ENCODE measurements at places on chromosomes 5 and 9. TPM values are rescaled to one million over a fixed set of nuclear protein-coding genes. Genes with fewer than 3 reads are reported as not detected.
A peak's percentile ranks its signal among the peaks of the same experiment; 100 is the strongest.

GRCh38 chr9:111298111-111298510 is 31.9 kb downstream of the OR2K2 start:
- no peaks in the 10 kb centered on the region for H3K27me3 ChIP-seq
- H3K4me1 ChIP-seq, result no peaks in the 10 kb centered on the region
- no peak overlapping the region for H3K27ac ChIP-seq
- no peak for DNase-seq
- no peaks in the 10 kb centered on the region for H3K36me3 ChIP-seq

- peaks cover 5% of the 10 kb centered on the region for H3K4me1 ChIP-seq
- DNase-seq, result peak; percentile 80
- H3K36me3 ChIP-seq, result no peaks in the 10 kb centered on the region
- H3K4me3 ChIP-seq, result peak overlapping the region; percentile 83
- H3K27me3 ChIP-seq, result no peaks in the 10 kb centered on the region
Measured at GRCh38 chr9:100352201-100352726, 478 bp downstream of the TEX10 start.

- H3K36me3 ChIP-seq, result no peaks in the 10 kb centered on the region
- H3K4me3 ChIP-seq, result no peak overlapping the region
- no peaks in the 10 kb centered on the region for H3K27me3 ChIP-seq
- no peak overlapping the region for H3K27ac ChIP-seq
- no peak for DNase-seq
Measured at GRCh38 chr5:41252036-41252435, 38.7 kb upstream of the C6 start.

DNA sequence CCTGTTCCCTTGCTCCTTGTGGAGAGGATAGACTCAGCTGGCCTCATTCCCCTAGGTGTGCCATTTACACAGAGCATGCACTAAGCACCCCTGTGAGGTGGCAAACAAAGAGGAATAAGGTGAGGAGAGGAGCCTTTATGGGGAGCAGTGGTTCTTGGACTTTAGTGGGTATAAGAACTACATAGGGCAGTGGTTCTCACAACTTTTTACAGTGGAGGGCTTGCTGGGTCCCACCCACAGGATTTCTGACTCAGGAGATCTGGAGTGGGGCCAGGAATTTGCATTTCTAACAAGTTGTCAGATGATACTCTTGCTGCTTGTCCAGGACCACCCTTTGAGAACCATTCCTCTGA is 42.0 kb downstream of the CSF1R start:
- peak overlapping the region; percentile 8 for H3K27ac ChIP-seq
- H3K4me1 ChIP-seq, result no peaks in the 10 kb centered on the region
- no peak overlapping the region for H3K4me3 ChIP-seq

GRCh38 chr9:489198-490197 is 274.8 kb downstream of the DOCK8 start:
- H3K4me3 ChIP-seq, result no peak overlapping the region
- H3K4me1 ChIP-seq, result peaks cover 2% of the 10 kb centered on the region
- no peaks in the 10 kb centered on the region for H3K36me3 ChIP-seq
- no peak overlapping the region for H3K27ac ChIP-seq

- no peaks in the 10 kb centered on the region for H3K27me3 ChIP-seq
- H3K4me1 ChIP-seq, result no peaks in the 10 kb centered on the region
- no peaks in the 10 kb centered on the region for H3K36me3 ChIP-seq
Measured at GRCh38 chr5:153618867-153619266, 128.4 kb downstream of the GRIA1 start.

PAPPA gene
- 13.2 TPM for total RNA-seq

DNA sequence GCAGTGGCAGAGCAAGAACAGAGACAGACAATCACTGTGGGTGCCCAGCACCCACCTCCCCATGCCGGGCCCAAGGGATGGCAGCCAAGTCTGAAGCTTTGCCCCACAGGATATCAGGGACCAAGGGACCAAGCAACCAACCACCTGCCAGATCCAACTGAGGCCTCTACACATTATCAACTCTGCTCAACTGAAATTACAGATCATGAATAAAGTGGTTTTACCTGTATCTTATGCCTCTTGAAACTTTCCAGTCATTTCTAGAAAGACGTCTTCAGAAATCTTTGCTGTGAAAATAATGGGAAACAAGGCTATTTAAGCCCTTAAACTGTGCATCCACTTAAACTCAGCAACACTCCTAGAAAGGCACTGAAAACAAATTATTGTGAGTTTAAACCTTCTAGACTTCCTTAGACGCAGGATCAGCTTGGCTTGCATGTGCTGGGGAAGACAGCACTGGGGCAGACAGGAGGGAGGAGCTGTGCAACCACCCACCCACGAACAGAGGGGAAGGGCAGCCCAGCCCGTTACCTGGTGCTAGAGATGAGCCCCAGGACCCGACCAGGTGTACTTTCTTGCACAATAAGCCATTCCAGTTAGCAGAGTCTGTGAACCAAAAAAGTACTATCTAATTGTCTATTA is 80.0 kb downstream of the SEMA4D start:
- no peaks in the 10 kb centered on the region for H3K4me1 ChIP-seq
- DNase-seq, result no peak

GRCh38 chr9:111005746-111006470 is 32.4 kb downstream of the LPAR1 start:
- H3K36me3 ChIP-seq, result no peaks in the 10 kb centered on the region
- H3K27ac ChIP-seq, result no peak overlapping the region
- H3K4me1 ChIP-seq, result peaks cover 3% of the 10 kb centered on the region
- no peaks in the 10 kb centered on the region for H3K27me3 ChIP-seq
- no peak overlapping the region for H3K4me3 ChIP-seq

- no peak for DNase-seq
- no peaks in the 10 kb centered on the region for H3K27me3 ChIP-seq
- no peaks in the 10 kb centered on the region for H3K36me3 ChIP-seq
- H3K4me1 ChIP-seq, result peaks cover 6% of the 10 kb centered on the region
- no peak overlapping the region for H3K27ac ChIP-seq
Measured at GRCh38 chr5:17343675-17344074, 126.2 kb downstream of the BASP1 start.

GRCh38 chr9:87892956-87893355 is 10.3 kb downstream of the SPATA31E1 start:
- no peak overlapping the region for H3K4me3 ChIP-seq
- H3K27me3 ChIP-seq, result no peaks in the 10 kb centered on the region
- H3K4me1 ChIP-seq, result no peaks in the 10 kb centered on the region
- no peak overlapping the region for H3K27ac ChIP-seq
- no peaks in the 10 kb centered on the region for H3K36me3 ChIP-seq

DNA sequence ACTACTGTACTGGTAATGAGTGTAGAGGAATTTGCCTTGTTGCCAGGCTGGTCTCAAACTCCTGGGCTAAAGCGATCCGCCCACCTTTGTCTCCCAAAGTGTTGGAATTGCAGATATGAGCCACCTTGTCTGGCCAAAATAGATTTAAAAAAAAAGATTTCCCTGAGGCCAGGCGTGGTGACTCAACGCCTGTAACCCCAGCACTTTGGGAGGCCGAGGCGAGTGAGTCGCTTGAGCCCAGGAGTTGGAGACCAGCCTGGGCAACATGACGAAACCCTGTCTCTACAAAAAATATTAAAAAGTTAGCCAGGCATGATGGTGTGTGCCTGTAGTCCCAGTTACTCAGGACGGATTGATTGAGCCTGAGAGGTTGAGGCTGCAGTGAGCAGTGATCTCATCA is 62.5 kb downstream of the IPO11 start:
- H3K4me3 ChIP-seq, result no peak overlapping the region
- no peaks in the 10 kb centered on the region for H3K27me3 ChIP-seq
- H3K27ac ChIP-seq, result no peak overlapping the region
- H3K4me1 ChIP-seq, result peaks cover 3% of the 10 kb centered on the region

PCDHB5 gene
- total RNA-seq, result 4.1 TPM

- peak; percentile 55 for DNase-seq
- H3K27me3 ChIP-seq, result no peaks in the 10 kb centered on the region
- no peaks in the 10 kb centered on the region for H3K36me3 ChIP-seq
- no peaks in the 10 kb centered on the region for H3K4me1 ChIP-seq
- no peak overlapping the region for H3K27ac ChIP-seq
Measured at GRCh38 chr5:179187681-179188575, 127.8 kb downstream of the ZNF354C start.

DNA sequence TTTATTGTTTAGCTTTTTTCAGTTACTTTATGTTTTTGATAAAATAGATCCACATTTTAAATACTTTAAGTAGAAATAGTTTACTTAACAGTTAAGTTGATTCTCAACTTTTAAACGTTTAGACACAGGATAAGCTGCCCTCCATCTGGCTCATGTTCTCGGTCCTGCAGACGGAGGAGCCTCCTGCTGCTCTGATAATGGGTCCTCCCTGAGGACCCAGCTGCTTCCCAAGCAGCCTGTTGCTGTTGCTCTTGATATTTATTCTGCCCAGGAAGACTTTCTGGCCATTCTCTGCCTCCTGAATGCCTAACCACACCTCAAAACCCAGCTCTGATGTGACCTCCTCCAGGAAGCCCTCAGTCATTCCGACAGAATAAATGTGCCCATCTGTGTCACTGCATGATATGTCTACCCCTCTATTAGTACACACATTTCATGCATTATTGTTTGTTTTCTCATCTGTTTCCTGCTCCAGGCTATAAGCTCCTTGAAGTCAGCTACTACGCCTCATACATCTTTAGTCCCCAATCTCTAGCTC is 267.2 kb upstream of the MSX2 start:
- H3K27me3 ChIP-seq, result no peaks in the 10 kb centered on the region
- H3K4me1 ChIP-seq, result no peaks in the 10 kb centered on the region

DNA sequence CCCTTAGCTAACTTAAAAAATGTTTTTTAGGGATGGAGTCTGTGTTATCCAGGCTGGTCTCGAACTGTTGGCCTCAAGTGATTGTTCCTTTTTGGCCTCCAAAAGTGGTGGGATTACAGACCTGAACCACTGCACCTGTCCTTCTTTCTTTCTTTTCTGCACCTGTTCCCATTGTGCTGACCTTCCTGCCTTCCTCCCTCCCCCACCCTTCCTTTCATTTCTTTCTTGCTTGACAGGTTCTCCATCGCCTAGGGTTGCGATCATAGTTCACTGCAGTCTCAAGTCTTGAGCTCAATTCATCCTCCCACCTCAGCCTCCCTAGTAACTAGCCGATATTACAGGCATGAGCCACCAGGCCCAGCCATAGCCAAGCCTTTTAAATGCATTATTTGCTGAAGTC is 20.6 kb downstream of the JMY start:
- no peaks in the 10 kb centered on the region for H3K4me1 ChIP-seq
- H3K27ac ChIP-seq, result no peak overlapping the region
- H3K27me3 ChIP-seq, result no peaks in the 10 kb centered on the region
- no peak overlapping the region for H3K4me3 ChIP-seq

GRCh38 chr5:40784027-40784653 is 14.0 kb downstream of the PRKAA1 start:
- no peak overlapping the region for H3K27ac ChIP-seq
- DNase-seq, result no peak
- no peak overlapping the region for H3K4me3 ChIP-seq
- H3K36me3 ChIP-seq, result no peaks in the 10 kb centered on the region

GRCh38 chr5:41796061-41796460 is 74.2 kb downstream of the OXCT1 start:
- no peak overlapping the region for H3K4me3 ChIP-seq
- no peak overlapping the region for H3K27ac ChIP-seq
- H3K36me3 ChIP-seq, result no peaks in the 10 kb centered on the region
- peaks cover 4% of the 10 kb centered on the region for H3K4me1 ChIP-seq
- no peak for DNase-seq

TSSK1B gene
- 0.18 TPM for total RNA-seq

DNA sequence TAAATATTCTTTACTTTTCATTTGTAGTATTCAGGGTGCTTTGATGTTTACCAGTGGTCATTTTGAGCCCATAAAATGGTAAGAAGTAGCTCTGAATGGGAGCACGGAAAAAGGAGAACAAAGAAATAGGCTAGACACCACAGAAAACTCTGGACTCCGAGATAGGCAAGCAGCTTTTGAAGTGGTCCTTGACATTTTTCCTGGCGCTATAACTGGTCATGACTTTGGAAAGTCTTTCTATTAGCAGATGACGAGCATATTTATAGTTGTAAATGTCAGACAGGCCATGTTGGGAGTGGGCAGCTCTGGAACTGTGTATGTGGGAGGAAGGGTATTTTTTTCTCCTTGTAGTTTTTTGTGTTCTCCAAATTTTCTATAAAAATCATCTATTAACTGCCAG is 126.1 kb upstream of the POC5 start:
- no peak for DNase-seq
- no peaks in the 10 kb centered on the region for H3K36me3 ChIP-seq
- no peaks in the 10 kb centered on the region for H3K27me3 ChIP-seq
- H3K27ac ChIP-seq, result no peak overlapping the region

- no peaks in the 10 kb centered on the region for H3K36me3 ChIP-seq
- H3K4me1 ChIP-seq, result peaks cover 2% of the 10 kb centered on the region
- no peak for DNase-seq
- H3K27ac ChIP-seq, result no peak overlapping the region
- H3K4me3 ChIP-seq, result no peak overlapping the region
- H3K27me3 ChIP-seq, result no peaks in the 10 kb centered on the region
Measured at GRCh38 chr5:83590966-83591365, 119.4 kb downstream of the VCAN start.

RFX3 gene
- total RNA-seq, result 10.5 TPM

DNA sequence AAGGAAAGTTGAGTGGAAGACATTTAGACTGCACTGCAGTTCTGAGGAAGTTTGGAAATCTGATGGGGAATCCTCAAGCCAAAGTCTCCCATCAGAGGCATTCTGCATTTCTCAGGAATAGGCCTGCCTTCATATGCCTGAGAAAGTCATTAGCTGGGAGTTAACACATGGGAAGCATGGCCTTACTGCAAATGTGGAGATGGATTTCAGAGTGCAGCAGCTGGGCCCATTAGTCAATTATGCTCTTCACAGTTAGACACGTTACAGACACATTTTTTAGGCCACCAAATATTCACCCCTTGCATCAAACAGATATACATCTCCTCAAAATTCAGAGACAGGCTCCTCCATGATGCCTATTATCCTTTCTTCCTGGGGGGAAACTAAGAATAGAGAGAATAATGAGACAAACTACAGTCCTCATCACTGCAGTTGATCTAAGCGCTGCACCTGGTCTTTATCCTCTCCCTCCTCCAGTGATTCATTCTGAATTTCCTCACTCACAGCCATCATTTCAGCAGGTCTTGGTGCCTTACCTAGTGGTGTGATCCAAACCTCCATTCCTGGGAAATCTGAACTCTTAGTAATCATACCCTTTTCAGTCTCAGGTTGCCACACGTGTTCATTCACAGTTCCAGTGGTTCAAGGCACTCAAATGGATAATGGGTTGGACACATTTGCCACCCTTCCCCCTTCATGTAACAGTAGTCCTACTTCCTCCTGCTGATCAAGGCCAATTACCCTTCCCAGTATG is 47.9 kb upstream of the PPP2CA start:
- no peaks in the 10 kb centered on the region for H3K36me3 ChIP-seq
- DNase-seq, result no peak
- no peaks in the 10 kb centered on the region for H3K4me1 ChIP-seq
- H3K27ac ChIP-seq, result no peak overlapping the region

GRCh38 chr5:149724130-149724840 is 5.8 kb upstream of the PPARGC1B start:
- H3K4me3 ChIP-seq, result no peak overlapping the region
- no peaks in the 10 kb centered on the region for H3K36me3 ChIP-seq
- H3K4me1 ChIP-seq, result no peaks in the 10 kb centered on the region
- DNase-seq, result no peak
- no peaks in the 10 kb centered on the region for H3K27me3 ChIP-seq

ANKRD20A1 gene
- total RNA-seq, result 3.0 TPM

GRCh38 chr5:131381777-131382176 is 117.9 kb downstream of the CDC42SE2 start:
- no peak overlapping the region for H3K4me3 ChIP-seq
- H3K27ac ChIP-seq, result no peak overlapping the region
- no peak for DNase-seq
- no peaks in the 10 kb centered on the region for H3K36me3 ChIP-seq

LRSAM1 gene
- total RNA-seq, result 16.3 TPM

GRCh38 chr5:68424799-68425537 is 209.4 kb downstream of the PIK3R1 start:
- no peaks in the 10 kb centered on the region for H3K36me3 ChIP-seq
- no peak overlapping the region for H3K27ac ChIP-seq
- no peaks in the 10 kb centered on the region for H3K27me3 ChIP-seq
- DNase-seq, result no peak
- no peaks in the 10 kb centered on the region for H3K4me1 ChIP-seq

CRHBP gene
- total RNA-seq, result 7.0 TPM

Data from aorta (tissue), 5 donors.